ENCODE measurements at places on chromosomes 3 and 15. TPM values are rescaled to one million over a fixed set of nuclear protein-coding genes. Genes with fewer than 3 reads are reported as not detected.

- no peak overlapping the region for H3K4me3 ChIP-seq
- no peak for DNase-seq
- H3K27ac ChIP-seq, result no peak overlapping the region
- no peaks in the 10 kb centered on the region for H3K4me1 ChIP-seq
- H3K36me3 ChIP-seq, result peaks cover 22% of the 10 kb centered on the region
- H3K27me3 ChIP-seq, result no peaks in the 10 kb centered on the region
Measured at GRCh38 chr3:14137445-14137844, 12.6 kb downstream of the TMEM43 start.

DNA sequence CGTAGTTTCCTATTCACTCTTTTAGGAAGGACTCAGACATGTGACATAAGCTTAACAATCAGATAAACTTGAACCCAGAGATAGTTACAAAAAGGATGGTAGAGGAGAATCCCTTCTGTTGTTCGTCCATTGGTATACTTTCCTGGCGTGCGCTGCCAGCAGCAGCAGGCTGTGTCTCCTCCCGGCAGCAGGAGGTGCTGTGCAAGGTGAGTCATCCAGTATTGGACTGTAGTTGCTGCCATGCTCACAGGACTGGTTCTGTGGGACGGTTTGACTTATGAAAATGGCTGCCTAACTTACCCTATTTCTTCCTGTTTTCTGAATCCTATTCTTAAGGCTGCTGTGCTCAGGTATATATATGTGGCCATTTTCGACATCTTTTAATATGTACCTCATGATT, 253.4 kb upstream of the LRRC3B start:
- peaks cover 2% of the 10 kb centered on the region for H3K4me1 ChIP-seq
- peak; percentile 45 for DNase-seq
- no peaks in the 10 kb centered on the region for H3K36me3 ChIP-seq
- no peak overlapping the region for H3K4me3 ChIP-seq
- no peaks in the 10 kb centered on the region for H3K27me3 ChIP-seq

- no peaks in the 10 kb centered on the region for H3K27me3 ChIP-seq
- no peak overlapping the region for H3K4me3 ChIP-seq
- DNase-seq, result no peak
- H3K4me1 ChIP-seq, result no peaks in the 10 kb centered on the region
Measured at GRCh38 chr15:25543196-25543595, 104.4 kb upstream of the UBE3A start.

DNA sequence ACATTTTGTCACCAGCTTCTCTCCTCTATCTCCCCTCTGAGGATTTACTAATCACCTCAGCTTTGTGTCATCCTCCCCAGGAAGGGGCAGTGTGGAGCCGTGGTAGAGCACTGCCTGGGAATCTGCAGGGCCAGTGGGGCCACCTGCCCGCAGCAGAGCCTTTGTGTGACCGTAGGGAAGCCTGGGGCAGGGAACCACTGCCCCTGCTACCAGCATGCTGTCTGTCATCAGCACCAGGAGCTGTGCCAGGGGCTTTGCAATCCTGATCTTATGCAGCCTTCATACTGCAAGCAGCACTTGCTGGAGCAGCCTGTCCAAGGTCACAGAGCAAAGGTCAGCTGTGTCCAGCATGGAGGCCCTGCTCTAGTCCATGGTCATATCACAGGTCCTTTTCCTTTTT, 170.2 kb upstream of the IL12A start:
- DNase-seq, result no peak
- H3K4me1 ChIP-seq, result peaks cover 3% of the 10 kb centered on the region
- H3K4me3 ChIP-seq, result no peak overlapping the region
- no peaks in the 10 kb centered on the region for H3K27me3 ChIP-seq
- H3K36me3 ChIP-seq, result no peaks in the 10 kb centered on the region

- DNase-seq, result no peak
- H3K36me3 ChIP-seq, result no peaks in the 10 kb centered on the region
- H3K27ac ChIP-seq, result no peak overlapping the region
- H3K4me3 ChIP-seq, result no peak overlapping the region
- no peaks in the 10 kb centered on the region for H3K27me3 ChIP-seq
- H3K4me1 ChIP-seq, result no peaks in the 10 kb centered on the region
Measured at GRCh38 chr15:90914305-90915080, 11.4 kb downstream of the MAN2A2 start.

The SH2D7 gene
- not detected for total RNA-seq

DNA sequence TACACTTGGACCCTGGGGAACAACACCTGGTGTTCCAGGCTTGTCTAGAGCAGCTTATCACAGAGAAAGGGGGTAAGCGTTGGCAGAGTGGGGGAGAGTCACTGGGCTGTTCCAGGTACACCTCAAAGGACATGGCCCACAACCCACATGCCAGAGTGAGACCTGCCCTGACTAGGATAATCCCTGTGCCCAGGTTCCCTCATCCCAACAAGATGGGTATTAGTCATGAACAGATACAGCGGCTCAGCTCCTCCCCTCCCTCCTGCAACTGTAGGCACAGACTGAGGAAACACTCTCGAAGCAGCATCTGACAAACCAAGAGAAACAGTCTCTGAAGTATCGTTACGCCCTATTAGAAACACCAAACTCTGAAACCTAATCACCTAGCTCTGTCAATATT, 32.1 kb upstream of the RPS17 start:
- no peak overlapping the region for H3K27ac ChIP-seq
- no peak overlapping the region for H3K4me3 ChIP-seq
- H3K4me1 ChIP-seq, result peaks cover 11% of the 10 kb centered on the region
- H3K36me3 ChIP-seq, result no peaks in the 10 kb centered on the region
- DNase-seq, result no peak

The RHOV gene
- total RNA-seq, result 2.7 TPM

The CPNE9 gene
- total RNA-seq, result 4.4 TPM

The TM4SF1 gene
- total RNA-seq, result 0.26 TPM

DNA sequence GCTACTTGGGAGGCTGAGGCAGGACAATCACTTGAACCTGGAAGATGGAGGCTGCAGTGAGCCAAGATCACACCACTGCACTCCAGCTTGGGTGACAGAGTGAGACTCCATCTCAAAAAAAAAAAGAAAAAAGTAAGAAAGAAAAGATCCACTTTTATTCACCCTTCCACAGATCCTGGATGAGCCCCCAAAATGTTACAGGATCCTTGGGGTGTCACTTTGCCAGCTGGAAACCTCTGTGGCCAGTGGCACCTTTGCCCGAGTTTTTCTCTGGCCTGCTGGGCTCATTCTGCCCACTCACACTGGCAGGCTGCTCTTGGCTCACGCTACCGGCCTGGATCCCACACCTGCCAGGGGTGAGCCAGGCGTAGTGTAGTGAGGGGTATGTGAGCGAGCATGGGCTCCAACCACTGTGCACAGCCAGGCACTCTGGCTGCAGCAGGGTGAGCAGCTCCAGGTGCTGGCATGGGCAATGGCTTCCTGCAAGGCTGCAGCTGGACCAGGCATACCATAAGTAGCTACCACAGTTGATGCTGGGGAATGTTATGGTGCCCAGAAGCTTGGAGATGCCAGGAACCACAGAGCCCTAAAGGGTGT, 57.8 kb upstream of the C15orf39 start:
- H3K27ac ChIP-seq, result no peak overlapping the region
- no peaks in the 10 kb centered on the region for H3K27me3 ChIP-seq
- H3K36me3 ChIP-seq, result no peaks in the 10 kb centered on the region
- no peak for DNase-seq

The SLC24A5 gene
- not detected for total RNA-seq

The DUOXA2 gene
- total RNA-seq, result not detected

The ZNF502 gene
- total RNA-seq, result 3.5 TPM

GRCh38 chr3:4350789-4351163, 47.6 kb downstream of the SETMAR start:
- H3K27me3 ChIP-seq, result no peaks in the 10 kb centered on the region
- DNase-seq, result no peak
- H3K4me1 ChIP-seq, result no peaks in the 10 kb centered on the region
- H3K36me3 ChIP-seq, result no peaks in the 10 kb centered on the region
- H3K27ac ChIP-seq, result no peak overlapping the region
- no peak overlapping the region for H3K4me3 ChIP-seq

The ERICH6 gene
- total RNA-seq, result not detected

DNA sequence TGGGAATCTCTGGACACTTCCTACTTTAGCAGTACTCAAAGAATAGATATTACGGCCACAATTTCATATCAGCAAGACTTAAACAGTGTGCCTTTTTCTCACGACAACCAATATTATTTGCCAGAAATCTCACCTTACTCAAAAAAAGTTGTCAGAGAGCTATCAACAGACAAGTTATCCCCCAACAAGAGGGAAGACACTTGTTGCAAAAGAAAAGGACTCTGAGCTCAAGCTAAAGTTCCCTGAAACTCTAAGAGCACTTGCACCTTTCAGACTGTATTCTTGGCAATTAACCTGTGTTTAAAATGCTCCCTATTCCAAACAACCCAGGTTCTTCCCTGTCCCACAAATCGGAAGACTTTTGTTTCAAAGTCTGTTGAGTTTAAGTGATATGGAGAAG, 4.5 kb downstream of the LRIG1 start:
- H3K27ac ChIP-seq, result peak overlapping the region; percentile 7
- no peak for DNase-seq
- peak overlapping the region; percentile 28 for H3K4me3 ChIP-seq
- H3K36me3 ChIP-seq, result no peaks in the 10 kb centered on the region
- peaks cover 10% of the 10 kb centered on the region for H3K4me1 ChIP-seq

GRCh38 chr3:106276755-106277612, 408.2 kb upstream of the CBLB start:
- no peaks in the 10 kb centered on the region for H3K36me3 ChIP-seq
- no peak overlapping the region for H3K4me3 ChIP-seq
- H3K4me1 ChIP-seq, result no peaks in the 10 kb centered on the region
- H3K27me3 ChIP-seq, result no peaks in the 10 kb centered on the region
- no peak overlapping the region for H3K27ac ChIP-seq

DNA sequence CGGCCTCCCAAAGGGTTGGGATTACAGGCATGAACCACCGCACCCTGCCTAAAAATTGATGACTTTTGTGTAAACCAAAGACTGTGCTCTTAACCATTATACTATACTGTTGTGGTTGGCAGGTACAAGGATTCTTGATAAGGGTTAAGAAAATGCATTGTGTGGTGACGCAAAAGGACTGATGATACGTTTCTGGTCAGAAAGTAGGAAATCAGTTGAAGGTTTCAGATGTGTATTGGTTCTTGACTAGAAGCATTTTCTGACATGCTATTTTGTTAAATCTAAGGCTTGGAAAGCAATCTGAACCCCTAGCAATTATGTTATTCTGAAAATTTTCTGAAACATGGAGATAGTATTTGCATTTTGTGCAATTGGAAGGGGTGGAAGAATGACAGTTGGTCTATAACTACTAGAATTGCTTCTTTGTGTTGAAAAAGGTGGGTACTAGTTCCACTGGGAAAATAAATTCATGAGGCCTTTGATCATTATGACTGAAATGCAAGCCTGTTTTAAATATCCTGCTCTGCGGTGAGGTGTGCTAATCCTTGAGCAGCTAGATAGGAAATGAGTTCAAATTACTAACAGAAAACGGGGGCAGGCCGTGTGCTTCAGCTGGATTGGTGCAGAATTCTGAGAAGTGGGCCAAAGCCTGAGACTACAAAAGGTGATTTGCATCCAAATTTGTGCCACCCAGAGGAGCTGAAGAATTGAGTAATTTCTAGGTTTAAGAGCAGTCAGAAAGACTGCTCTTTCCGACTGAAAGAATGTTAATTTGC, 66.0 kb upstream of the LRRFIP2 start:
- H3K4me3 ChIP-seq, result no peak overlapping the region
- no peak for DNase-seq
- no peaks in the 10 kb centered on the region for H3K27me3 ChIP-seq
- no peak overlapping the region for H3K27ac ChIP-seq
- peaks cover 3% of the 10 kb centered on the region for H3K4me1 ChIP-seq

GRCh38 chr3:44030687-44031305, 210.9 kb upstream of the TOPAZ1 start:
- H3K4me3 ChIP-seq, result no peak overlapping the region
- no peaks in the 10 kb centered on the region for H3K36me3 ChIP-seq
- H3K27ac ChIP-seq, result no peak overlapping the region
- no peak for DNase-seq

The GP9 gene
- not detected for total RNA-seq

The NMNAT3 gene
- total RNA-seq, result 3.5 TPM

- H3K4me3 ChIP-seq, result no peak overlapping the region
- DNase-seq, result no peak
- H3K27ac ChIP-seq, result no peak overlapping the region
- H3K36me3 ChIP-seq, result no peaks in the 10 kb centered on the region
- H3K4me1 ChIP-seq, result no peaks in the 10 kb centered on the region
- no peaks in the 10 kb centered on the region for H3K27me3 ChIP-seq
Measured at GRCh38 chr3:5264093-5264600, 76.6 kb downstream of the EDEM1 start.

DNA sequence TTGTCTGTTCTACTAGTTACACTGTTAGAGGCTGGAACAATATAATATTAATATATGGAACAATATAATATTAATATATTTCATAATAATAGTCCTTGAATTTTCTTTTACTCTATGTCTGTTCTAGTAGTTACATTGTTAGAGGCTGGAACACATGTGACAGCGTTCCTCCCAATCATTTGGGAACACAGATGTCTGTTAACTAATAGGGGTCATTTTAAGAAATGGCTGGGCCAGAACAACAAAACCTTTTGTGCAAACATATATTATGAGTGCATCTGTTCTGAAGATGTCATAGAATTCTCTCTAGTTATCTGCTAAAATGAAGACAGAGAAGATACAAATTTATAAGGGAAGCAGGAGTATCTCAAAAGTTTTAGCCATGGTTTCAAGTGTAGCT, 114.0 kb upstream of the PDZRN3 start:
- no peaks in the 10 kb centered on the region for H3K27me3 ChIP-seq
- no peaks in the 10 kb centered on the region for H3K36me3 ChIP-seq
- DNase-seq, result no peak
- no peak overlapping the region for H3K4me3 ChIP-seq
- H3K4me1 ChIP-seq, result no peaks in the 10 kb centered on the region
- no peak overlapping the region for H3K27ac ChIP-seq

The WDR49 gene
- 3.2 TPM for total RNA-seq

DNA sequence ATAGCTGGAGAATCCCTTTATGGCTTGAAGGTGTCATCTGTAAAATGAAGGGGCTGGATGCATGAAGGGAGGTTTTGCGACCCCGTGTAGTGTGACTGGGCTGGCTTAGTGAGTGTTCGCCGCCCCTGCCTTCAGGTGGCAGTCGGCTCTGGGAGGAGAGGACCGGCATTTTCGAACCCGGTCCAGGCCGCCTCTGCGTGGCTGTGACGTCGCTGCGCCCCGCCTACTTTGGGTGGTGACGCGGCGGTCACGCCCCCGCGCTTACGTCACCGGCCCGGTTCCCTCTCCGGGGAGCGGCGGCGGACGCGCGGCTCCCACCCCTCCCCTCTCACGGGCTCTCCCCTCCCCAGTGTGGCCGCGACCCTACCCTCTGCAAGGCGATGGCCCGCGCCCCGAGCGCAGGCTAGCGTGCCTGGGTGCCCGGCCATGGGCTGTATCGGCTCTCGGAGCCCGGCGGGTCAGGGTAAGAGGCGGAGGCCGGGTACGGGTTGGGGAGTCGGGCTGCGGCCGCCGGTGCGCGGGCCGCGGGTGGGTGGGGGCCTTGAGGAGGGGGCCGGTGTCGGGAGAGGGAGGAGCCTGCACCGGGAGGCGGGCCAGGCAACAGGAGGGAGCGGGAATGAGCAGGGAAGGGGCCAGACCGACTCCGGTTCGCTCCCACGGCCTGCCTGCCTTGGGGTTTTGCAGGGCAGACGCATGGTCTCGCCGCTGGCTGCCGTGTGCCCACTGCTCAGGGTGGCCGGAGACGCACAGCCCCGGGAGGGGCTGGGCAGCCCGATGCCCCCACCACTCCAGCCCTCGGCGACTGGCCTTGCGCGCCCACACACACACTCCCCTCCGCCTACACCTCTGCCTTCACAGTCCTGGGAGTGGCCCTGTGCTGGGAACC, 1.5 kb upstream of the FAM131A start:
- H3K36me3 ChIP-seq, result peaks cover 41% of the 10 kb centered on the region
- peak overlapping the region; percentile 82 for H3K27ac ChIP-seq
- no peaks in the 10 kb centered on the region for H3K27me3 ChIP-seq
- peak; percentile 99 for DNase-seq
- H3K4me3 ChIP-seq, result peak overlapping the region; percentile 77

The BTLA gene
- not detected for total RNA-seq

Data from H1 (cell line).